ENCODE measurements at places on chromosomes 6 and 20.

- no peak for DNase-seq
These were observed 112.2 kb downstream of the SYNDIG1 start for GRCh38 chr20:24581443-24582170.

DNA sequence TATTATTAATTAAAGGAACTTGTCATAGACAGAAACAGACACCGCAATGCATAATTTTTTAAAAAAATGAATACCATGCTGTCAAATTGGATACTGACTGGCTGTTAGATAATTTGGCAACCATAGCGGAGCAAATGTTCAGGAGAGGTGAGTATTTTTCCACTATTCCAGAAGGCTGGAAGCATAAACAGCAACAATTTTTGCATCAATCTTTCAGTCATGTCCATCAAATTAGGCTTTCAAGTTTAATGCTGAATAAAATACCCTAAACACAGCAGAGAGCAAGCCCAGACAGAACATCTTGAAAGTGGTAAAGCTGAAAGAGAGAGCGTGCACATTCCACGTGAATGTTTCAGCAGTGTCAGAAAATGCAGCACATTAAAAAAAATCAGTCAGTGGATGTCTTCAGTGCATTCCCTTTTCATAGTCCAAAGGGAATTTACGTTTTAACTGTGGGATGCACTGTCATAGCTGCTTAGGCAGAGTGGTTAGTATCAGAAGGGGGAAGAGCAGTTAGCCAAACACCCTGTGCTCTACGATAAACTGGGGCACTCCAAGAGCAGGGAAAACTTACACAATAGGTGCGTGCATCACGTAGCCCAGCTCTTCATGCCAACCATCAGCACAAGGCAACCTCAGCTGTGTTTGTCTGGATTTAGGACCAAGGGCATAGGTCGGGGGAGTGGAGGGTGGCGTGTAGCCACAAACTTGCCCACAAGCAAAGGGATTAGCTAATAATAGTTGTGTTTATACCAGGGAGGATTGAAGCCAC, 116.2 kb upstream of the STMND1 start:
- DNase-seq, result no peak

DNA sequence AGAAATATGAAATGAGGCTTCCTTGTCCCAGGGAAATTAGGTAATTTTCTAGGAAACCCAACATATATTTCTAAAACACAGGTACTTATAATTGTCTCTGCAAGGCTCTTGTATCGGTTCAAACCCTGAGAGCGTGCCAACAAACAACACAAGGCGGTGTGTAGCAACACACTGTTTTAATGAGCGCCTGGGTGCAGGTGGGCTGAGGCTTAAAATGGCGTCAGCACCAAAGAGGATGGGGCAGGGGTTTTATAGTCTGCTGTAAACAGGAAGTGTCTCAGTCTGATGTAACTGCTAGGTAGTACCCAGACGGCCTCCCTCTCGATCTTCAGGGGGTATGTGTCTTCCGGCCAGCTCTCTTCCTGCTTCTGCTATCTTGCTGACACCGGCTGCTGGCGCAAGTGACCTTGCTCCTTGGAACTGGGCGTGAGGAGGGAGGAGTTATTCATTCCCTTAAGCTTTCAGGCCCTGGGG, 69.7 kb downstream of the EPB41L2 start:
- no peak for DNase-seq

DNA sequence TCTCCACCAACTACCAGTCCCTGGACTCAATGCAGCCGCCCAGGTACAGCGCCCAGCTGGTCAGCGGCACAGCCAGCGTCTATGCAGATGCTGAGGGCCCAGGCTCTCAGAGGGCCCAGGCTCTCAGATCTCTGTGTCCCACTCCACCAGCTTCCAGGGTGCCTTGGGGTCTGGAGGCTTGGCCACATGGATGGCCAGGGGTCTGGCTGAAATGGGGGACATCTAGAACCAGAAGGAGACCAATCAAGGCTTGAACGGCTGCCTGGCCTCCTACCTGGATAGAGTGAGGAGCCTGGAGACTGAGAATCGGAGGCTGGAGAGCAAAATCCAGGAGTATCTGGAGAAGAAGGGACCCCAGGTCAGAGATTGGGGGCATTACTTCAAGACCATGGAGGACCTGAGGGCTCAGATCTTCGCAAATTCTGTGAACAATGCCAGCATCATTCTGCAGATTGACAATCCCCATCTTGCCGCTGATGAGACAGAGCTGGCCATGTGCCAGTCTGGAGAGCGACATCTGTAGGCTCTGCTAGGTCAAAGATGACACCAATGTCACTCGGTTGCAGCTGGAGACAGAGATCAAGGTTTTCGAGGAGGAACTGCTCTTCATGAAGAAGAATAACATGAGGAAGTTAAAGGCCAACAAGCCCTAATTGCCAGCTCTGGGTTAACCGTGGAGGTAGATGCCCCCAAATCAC, 44.1 kb upstream of the GRM4 start:
- no peak for DNase-seq

- no peak for DNase-seq
These were observed 112.6 kb upstream of the SLC24A3 start for GRCh38 chr20:19099596-19100545.

GRCh38 chr6:12126051-12126450, 113.9 kb downstream of the HIVEP1 start:
- no peak for DNase-seq

DNA sequence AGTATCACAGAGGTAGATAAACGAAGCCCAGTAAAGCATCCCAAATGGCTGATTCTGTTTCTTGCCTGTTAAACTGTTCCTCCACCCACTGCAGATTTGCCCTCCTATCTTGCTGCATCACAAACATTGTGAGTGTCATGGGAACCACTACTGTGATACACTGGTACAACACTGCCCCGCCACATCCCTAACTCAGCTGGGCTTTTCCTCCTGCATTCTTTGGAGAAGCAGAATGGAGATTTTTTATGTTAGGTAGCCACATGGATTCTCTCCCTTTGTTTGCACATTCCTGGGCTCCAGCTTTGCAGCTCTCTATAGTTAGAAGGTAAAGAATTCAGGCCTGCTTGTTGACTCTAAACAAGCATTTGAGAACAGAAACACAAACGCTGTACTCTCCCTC, 234.1 kb downstream of the TMEM242 start:
- no peak for DNase-seq

- DNase-seq, result no peak
These were observed at the start of gene COL21A1 for GRCh38 chr6:56246881-56247653. COL21A1 (minus strand) TSS chr6:56247580; CDS start chr6:56182618, 64,962 bp downstream.

GRCh38 chr6:20915156-20915555, 380.9 kb downstream of the CDKAL1 start:
- no peak for DNase-seq

- no peak for DNase-seq
These were observed 197.7 kb downstream of the FAXC start for GRCh38 chr6:99151634-99152346.

GRCh38 chr6:98947411-98948292, at the start of gene FBXL4:
FBXL4 (minus strand) TSS chr6:98947946; CDS start chr6:98926988, 20,958 bp downstream.
- no peak for DNase-seq

DNA sequence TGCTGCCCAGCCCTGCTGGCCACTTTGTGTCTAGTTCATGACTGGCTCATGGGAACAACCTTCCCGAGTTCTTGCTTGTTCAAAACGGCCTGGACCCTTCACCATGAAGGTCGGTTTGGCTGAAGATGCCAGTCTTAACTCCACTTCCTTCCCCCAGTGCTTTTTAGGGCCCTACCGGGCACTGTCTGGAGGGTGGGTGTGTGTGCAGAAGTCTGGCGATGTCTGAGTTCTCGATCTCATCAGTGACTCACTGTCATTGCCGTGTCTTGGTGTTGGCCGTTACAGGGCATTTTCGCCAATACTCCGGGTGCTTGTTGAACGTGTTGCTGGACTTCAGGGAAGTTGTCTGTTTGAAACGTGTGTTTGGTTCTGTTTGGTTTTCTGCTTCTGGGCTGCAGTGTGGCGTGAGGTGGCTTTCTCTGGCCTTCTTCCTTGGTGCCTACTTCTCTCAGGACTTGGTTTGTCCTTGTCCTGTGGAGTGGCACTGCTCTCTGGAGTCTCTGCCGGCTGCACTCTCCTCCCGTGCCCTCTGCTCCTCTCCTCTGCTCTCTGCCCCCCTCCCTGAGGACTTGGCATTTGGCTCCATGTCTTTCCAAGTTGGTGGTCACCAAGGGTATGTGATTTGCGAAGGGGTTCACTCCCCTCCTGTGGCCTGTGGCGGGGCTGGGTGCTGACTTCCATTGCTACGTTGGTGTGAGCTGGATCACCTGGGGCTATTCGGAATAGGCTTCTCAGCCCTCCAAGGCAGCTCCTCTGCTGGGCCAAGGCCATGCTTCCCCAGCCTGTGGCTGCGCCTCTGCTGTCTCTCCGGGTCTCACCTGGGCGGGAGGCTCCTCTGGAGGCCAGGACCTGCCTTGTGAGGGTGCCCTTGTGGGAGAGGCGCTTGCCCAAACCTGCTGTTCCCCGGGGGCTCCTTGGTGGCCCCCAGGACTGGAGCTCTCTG, 38.2 kb downstream of the PYGB start:
- DNase-seq, result no peak

DNA sequence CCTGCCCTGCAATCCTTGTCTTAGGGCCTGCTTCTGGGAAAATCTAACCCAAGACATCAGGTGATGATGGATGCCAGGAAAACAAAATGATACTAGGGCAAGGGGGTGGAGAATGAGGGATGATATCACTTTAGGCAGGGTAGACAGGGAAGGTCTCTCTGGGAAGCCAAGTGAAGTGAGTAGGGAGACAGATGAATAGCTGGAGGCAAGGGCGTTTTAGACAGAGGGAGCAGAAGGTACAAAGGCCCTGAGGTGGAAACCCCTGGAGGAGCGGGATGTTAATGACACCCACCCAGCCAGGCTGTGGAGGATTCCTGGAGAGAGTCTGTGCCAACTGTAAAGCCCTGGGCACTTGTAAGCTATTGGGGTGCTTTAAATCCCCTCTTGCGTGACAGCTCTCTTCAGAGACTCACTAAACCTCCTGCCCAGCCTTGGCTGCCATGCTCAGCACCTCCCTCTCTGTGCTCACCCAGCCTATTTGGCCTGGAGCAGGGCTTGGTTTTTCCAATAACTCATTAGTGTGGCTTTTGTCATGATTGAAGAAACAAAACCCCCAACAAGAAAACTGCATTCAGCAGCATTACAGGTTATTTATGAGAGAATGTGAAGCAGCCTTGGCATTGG, 12.4 kb upstream of the MDGA1 start:
- DNase-seq, result no peak

DNA sequence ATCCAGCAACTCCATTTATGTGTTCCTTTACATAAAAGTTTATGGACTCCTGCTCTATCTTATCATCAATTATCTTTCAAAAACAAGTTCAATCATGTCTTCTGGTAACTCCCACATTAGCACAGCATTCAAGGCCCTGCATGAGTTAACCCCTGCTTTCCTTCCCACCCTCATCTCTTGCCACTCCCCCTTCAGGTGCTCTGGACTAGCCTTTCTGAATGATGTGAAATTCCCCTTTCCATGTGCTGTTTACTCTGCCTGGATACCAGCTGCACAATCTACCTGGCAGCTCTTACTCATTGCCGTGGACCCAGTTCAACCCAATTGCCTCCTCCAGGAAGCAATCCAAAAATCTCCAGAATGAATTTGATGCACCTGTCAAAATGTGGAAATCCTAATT, 11.9 kb downstream of the ADGRF4 start:
- no peak for DNase-seq

DNA sequence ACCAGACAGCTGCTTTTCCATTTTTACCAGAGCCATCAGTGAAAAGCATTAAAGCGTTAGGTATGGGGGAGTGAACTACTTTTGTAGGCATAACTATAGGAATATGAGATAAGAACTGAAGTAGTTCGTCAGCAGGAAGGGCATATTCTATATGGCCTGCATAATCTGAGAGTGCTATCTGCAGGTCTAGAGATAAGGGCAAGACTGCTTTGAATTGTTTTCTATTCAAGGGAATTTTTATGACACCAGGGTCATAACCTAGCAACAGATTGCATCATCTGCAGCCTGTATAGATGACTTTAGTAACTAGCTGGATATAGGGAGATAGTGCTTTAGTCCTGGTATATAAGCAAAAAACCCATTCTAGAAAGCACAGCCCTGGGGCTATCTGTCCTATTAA, 437.3 kb upstream of the HTR1E start:
- DNase-seq, result no peak

- no peak for DNase-seq
These were observed 22.3 kb downstream of the NRN1 start for GRCh38 chr6:5984150-5985089.

DNA sequence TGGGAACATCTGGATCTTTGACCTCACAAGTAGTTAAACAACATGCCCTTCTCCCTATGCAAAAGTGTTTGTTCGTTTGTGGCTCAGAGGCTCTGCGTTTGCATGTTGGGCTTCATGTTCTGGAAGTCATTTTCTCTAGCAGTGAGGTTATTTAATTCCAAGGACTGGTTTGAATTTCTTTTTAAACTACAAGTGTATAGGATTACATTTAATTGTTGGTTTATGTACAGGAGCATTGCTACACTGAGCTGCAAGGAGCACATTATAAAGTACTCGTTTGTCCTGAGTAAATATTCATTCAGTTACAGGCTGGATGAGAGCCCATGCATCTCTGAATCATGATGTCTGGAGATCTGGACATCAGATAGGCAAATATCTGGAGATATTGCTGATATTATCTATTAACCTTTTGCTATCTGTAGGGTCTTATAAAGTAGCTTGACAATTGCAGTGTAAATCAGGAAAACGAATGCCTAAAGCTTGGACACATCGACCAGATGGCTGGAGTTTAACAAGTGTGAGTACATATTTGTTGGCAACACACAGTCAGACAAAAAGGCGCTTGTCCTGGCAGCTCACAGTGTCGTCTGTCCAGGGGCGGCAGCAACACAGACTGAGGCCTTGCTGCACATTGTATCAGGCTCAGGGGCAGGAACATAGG, 84.6 kb downstream of the PDE7B start:
- DNase-seq, result peak; percentile 86

- no peak for DNase-seq
These were observed 67.4 kb downstream of the KIF16B start for GRCh38 chr20:16505894-16506293.

- DNase-seq, result no peak
These were observed 26.7 kb downstream of the TNFAIP3 start for GRCh38 chr6:137893726-137894125.

GRCh38 chr6:125421836-125422235, 120.1 kb upstream of the HDDC2 start:
- no peak for DNase-seq

DNA sequence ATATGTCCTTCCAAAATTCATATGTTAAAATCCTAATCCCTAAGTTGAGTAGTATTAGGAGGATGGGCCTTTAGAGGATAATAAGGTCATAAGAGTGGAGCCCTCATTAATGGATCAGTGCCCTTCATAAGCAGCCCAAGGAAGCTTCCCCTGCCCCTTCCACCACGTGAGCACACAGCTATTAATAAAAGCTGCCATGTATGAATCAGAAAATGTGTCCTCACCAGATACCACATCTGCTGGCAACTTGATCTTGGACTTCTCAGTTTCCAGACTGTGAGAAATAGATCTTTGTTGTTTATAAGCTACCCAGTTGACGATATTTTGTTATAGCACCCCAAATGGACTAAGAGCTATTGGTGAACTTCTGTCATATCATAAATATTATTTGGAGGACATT, 207.7 kb upstream of the HDDC2 start:
- DNase-seq, result no peak

Measured in cerebellar nuclear complex (tissue), 1 donor.